ENCODE measurements at places on chromosomes 11 and 22.

DNA sequence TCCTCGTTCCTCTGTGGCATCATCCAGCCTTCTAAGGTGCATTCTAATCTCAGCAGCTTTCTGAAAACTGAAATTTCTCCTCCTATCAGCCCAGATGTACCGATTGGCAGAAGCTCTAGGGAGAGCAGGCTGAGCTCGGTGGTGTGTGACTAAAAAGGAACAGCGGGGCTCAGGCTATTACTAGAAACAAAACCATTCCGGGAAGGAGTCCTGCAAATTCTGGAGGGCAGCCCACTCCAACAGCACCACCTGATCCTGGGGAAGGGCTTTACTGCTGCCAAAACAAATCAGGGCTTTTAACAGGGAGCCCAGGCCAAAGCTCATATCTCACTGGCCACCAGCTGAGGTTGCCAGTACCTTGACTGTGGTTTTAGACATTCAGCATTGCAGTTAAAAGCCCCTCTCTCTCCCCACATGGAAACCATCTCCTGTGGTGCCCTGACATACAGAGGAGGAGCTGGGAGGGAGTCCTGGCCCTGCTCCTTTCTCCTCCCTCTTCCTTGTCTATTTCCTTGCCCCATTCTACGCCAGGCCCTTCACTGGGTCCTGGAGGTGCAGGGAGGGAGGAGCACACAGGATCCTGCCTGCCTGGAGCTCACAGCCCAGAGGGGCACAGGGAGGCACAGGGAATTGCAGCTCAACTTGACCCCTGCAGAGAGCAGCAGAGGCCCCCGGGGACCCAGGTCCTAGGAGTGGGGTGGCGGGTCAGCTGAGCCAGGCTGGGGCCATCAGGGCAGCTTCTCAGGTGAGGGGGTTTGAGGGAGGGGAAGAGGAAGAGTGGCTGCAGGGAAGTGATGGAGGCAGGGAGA, 889 bp downstream of the PLAAT4 start:
- no peak for DNase-seq

GRCh38 chr11:62553839-62554361, 7.3 kb upstream of the AHNAK start:
- no peak for DNase-seq

DNA sequence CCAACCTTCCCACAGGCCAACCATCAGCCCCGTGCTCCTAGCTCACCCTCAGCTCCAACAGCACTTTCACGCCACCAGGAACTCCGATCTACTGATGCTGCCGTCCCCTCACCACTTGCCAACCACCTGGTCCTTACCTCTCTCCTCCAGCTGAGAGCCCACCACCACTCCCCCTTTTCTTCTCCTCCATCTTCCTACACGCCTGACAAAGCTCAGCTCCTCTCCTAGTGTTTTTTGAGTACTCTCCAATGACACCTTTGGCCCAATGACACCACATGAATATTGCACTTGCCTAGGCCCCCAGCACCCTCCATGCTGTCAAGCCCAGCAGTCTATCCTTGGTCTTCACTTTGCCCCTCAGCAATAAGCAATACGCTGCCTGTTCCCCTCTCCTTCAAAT, 30.7 kb downstream of the HIRA start:
- no peak for DNase-seq

GRCh38 chr11:871472-871871, 28.8 kb downstream of the TSPAN4 start:
- DNase-seq: no peak

DNA sequence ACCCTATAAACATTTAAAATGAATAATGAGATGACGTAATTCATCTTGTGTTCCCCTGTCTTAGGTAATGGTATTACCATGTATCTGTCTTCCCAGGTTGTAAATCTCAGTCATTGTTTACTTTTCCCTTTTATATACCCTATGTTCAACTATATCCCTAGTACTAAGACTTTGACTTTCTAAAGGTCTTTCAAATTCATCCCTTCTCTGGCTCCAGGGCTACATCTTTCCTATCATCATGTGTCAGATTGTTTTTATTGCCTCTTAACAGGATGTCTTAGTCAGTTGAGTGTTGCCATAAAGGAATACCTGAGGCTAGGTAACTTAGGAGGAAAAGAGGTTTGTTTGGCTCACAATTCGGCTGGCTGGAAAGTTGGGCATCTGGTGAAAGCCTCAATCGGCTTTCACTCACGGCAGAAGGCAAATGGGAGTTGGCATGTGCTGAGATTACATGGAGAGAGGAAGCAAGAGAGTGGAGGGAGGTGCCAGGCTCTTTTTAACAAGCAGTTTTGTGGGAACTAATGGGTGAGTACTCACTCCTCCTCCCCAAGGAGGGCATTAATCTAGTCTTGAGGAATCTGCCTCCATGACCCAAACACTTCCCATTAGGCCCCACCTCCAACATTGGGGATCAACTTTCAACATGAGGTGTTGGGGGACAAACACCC, 11.6 kb upstream of the DLAT start:
- DNase-seq: no peak

DNA sequence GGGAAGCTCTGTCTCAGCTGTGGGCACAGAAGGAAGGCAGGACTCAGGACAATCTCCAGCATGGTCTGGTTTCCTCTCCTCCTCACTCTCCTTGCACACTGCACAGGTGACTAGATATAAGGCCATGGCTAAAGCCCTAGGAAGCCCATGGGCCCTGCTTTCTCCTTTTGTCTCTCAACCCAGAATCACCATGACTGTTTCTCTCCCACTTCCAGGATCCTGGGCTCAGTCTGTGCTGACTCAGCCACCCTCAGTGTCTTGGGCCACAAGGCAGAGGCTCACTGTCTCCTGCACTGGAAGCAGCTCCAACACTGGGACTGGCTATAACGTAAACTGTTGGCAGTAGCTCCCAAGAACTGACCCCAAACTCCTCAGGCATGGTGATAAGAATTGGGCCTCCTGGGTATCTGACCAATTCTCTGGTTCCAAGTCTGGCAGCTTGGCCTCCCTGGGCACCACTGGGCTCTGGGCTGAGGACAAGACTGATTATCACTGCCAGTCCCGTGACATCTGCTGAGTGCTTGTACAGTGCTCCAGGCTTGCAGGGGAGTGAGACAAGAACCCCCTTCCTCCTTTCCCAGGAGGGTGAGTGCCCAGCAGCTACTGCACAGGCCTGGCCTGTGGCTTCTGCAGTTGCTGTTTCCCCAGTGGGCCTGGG, 104.0 kb upstream of the TOP3B start:
- no peak for DNase-seq

GRCh38 chr11:25432376-25432775, 899.6 kb upstream of the ANO3 start:
- no peak for DNase-seq

GRCh38 chr11:95985174-95985808, 61.4 kb upstream of the MTMR2 start:
- DNase-seq: no peak

DNA sequence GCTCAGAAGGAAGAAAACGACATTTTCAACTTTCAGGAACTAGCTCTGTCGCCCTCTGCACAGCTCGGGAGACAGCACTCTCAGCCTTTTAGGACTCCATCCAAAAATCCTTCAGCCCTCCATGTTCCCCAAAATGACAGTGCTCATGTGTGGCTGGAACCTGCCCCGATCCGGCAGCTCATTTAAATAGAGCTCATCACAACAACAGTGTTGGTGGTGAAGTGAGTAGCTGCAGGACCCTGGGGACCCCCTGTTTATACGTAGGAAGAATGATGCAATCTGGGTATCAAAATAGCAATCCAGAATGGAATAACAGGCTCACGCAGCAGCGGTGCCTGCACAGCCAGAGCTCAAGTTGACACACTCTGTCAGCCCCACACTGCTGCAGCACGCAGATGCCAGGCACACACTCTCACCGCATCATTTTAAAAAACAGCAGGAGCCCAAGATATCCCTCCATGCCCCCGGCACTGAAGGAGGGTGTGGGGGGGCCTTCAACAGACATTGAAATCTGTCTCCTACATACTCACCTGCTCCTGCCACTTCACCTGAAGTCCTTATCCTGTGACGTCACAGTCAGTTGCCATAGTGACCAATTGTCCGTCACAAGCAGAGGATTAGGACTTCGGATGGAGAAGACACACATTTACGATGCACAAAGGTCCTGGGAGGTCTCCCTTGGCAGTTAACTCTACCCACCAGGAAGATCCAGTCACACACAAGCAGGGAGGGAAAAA, 24.0 kb downstream of the TRIM66 start:
- DNase-seq: no peak

GRCh38 chr22:45777852-45778375, 106.3 kb downstream of the ATXN10 start:
- DNase-seq: no peak
